ENCODE measurements at places on chromosomes 13 and 19.

DNA sequence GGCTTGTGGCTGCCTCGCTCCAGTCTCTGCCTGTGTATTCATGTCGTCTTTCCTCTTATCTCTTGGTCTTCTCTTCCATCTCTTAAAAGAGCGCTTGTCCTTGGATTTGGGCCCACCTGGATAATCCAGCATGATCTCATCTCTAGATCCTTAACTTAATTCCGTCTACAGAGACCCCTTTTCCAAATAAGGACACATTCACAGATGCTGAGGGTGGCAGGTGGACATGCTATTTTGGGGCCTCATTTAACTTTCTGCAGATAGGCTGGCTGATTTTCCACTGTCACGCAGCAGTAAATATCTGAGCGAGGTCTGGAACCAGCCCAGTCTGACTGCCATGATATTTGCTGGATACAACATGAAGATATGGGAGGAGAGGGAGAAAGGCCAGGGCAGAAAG is 41.5 kb upstream of the TSHZ3 start:
- DNase-seq: no peak

DNA sequence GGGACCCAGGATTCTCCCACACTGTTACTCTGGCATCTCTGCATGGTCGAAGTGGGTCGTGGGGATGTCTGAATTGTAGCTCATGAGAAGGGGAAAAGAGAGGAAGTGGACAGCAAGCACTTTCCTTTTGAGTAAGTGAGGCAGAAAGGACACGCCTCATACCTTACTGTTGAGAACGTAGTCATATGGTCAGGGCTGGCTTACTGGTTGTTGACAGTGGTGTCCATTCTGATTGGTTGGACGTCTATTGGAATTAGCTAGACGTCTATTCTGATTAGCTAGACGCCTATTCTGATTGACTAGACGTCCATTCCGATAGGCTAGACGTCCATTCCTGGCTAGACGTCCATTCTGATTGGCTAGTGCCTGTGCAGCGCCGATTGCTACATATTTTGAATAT is 12.4 kb downstream of the GRIN2D start:
- no peak for DNase-seq

DNA sequence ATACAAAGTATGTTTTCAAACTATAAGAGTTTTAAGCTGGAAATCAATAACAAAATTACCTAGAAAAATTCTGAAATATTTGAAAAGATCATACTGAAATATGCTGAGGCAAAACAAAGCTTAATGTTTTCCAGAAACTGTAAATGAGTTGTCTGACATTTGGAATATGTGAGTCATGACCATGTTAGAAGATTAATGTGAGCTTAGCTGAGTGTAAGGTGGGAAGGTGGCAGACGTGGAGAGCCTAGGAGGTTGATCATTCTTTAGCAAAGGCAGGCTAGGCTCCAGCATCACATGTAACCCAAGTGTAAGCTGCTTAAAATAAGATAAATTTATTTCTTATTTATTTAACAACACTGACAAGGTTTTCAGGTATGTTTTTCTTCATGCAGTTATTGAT is 2086.1 kb upstream of the PCDH20 start:
- DNase-seq: no peak

- DNase-seq: peak; percentile 10
These were observed 50.8 kb upstream of the PCDH8 start for GRCh38 chr13:52899206-52899605.

DNA sequence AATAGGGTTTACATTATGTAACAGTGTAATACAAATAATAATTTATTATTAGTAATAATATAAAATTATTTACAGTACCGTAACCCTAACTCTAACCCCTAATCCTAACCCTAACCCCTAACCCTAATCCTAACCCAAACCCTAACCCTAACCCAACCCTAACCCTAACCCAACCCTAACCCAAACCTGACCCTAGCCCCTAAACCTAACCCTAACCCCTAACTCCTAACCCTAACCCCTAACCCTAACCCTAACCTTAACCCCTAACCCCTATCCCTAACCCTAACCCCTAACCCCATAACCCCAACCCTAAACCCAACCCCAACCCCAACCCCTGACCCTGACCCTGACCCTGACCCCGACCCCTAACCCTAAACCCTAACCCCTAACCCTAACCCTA is 45.7 kb downstream of the PLPP2 start:
- no peak for DNase-seq

DNA sequence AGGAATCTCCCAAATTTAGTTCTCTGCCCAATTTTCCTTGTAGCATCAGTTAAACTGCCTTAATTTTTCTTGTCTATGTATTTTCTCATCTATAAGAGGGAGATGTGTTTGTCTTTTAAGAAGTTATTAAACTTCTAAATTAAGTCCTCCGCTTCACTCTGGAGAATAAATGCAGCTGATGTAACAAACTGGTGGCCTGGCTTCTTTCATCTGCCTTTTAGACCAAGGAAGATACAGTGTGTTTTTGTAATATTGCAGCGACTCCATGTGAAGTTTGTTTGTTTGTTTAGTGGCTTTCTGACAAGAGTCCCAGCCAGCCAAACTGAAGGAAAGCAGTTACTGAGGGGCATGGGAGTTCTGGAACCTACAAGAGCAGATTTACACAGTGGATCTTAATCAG is 56.4 kb downstream of the KLF12 start:
- DNase-seq: no peak

GRCh38 chr13:23871616-23872220 is 17.5 kb downstream of the MIPEP start:
- no peak for DNase-seq

GRCh38 chr13:29562786-29563438 is 32.6 kb downstream of the SLC7A1 start:
- DNase-seq: no peak

GRCh38 chr13:34357435-34358232 is 539.7 kb downstream of the RFC3 start:
- DNase-seq: peak; percentile 84

DNA sequence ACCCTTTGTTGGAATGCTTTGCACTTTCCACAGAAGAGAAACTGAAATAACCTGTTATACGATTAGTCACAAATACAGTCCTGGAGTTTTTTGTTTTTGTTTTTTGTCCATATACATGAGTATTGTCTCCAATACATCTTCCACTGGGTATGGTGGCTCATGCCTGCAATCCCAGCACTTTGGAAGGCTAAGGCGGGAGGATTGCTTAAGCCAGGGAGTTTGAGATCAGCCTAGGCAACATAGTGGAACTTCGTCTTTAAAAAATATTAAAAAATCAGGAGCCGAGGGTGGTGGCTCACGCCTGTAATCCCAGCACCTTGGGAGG is 25.0 kb downstream of the AP2S1 start:
- no peak for DNase-seq

DNA sequence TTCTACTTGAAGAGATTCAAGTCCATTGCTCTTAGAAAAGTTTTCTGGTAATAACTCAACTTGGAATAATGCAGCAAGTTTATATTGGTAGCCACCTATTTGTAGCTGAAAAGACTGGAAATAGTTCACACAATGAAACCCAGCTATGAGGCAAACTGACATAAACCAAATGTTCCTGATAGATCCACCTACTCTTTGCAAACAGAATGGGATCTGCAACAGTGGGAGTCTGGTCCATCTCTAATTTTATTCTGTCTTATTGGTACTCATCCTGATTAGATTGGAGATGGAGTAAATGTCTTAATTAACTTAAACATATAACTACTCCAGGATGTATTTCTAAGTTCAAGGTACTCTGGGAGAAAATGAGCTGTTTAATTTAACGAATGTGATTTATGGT is 438.0 kb downstream of the OLFM4 start:
- no peak for DNase-seq

- DNase-seq: no peak
These were observed 3.0 kb upstream of the RASL11A start for GRCh38 chr13:27267596-27267995.

DNA sequence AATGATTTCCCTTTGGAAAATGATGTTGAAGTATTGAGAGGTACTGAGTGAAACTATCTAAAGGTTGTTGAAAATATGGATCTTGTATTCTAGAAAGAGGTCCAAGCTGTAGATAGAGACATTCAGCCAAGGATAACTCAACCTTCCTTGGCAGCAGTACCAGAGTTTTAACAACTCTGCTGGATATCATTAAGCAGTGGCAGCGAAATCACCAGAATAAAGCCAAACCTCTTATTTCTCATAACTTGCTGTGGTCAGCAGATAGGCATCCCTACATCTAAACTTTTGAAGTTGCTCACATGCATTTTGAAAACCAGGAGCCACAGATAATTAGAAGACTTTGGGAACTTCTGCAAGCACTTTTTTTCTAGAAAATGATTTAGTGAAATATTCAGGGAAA is 559.8 kb downstream of the IRS2 start:
- no peak for DNase-seq

DNA sequence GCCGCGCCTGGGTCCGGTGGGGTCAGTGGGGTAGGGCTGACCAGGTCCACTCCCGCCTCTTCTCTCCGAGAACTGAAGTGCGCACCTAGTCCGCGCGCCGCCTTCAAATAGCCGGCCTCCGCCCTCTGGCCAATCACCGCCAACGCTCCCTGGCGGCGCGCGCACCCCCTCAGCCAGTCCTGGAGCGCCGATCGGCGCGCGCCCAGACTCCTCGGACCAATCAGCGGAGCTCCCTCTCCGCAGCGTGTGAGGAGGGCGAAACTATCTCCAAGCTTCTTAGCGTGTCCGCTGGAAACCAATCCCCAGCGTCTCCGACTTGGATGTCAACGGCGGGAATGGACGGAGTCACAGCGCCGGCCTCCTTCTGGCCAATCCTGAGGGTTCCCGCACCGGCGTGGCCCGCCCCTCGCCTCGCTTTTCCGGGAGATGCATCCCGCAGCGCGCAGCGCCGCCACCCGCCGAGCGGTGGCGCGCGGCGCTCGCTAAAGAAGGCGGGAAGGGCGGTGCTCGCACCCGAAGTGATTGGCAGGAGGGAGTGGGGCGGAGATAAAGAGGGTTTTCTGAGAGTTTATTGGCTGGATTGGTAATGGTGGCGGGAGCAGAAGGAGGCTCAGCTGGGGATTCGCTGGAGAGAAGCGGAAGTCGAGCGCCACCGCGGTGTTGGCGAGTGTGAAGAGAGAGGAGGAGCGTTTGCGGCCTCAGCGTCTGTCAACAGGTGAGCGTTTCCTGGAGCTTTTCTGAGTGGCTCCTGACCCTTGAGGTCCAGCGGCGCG is at the start of gene ASF1B:
Gene ASF1B, minus strand, starts transcription at position 81 of the 773 bp plus-strand sequence. CDS start 133 bp downstream, outside the sequence.
- DNase-seq: peak; percentile 100

GRCh38 chr19:51179256-51179655 is 37.2 kb downstream of the SIGLEC7 start:
- no peak for DNase-seq

- DNase-seq: no peak
These were observed 60.2 kb downstream of the ITGBL1 start for GRCh38 chr13:101512650-101513049.

DNA sequence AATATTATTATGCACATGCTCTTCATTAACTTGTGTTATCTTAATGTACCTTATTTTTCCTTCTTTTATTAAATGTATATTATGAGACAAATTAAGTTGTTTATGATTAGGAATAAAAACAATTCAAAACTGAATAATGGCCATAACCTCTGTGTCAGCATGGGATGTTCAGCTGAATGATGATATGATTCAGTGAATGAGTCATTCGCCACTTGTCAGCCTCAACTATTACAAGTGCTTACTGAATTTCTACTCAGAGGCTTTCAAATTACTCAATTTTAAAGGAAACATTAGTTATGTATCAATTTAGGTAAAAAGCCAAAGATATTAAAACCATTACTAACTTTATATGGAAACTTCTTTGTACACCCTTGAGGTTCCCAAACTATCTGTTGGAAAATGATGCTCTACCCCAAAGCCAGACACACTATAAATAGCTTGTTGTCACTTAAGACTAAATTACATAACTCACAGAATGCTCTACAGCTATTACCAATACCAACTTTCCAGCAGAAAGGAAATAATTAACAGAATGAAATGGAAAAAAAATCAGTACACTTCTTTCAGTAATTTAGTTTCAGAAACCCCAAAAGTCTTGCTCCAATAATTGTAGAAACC is 14.4 kb downstream of the LIG4 start:
- no peak for DNase-seq

- no peak for DNase-seq
These were observed 2.7 kb upstream of the NOP53 start for GRCh38 chr19:47742634-47743033.

- DNase-seq: peak; percentile 9
These were observed 231.5 kb upstream of the KLHL1 start for GRCh38 chr13:70339738-70340137.

GRCh38 chr13:51262501-51263211 is 40.5 kb downstream of the FAM124A start:
- DNase-seq: peak; percentile 73

- peak; percentile 100 for DNase-seq
These were observed at the start of gene RRAS for GRCh38 chr19:49640113-49640898. TSS of gene RRAS (minus strand) at chr19:49640143. CDS start at chr19:49640098, 45 bp downstream.

DNA sequence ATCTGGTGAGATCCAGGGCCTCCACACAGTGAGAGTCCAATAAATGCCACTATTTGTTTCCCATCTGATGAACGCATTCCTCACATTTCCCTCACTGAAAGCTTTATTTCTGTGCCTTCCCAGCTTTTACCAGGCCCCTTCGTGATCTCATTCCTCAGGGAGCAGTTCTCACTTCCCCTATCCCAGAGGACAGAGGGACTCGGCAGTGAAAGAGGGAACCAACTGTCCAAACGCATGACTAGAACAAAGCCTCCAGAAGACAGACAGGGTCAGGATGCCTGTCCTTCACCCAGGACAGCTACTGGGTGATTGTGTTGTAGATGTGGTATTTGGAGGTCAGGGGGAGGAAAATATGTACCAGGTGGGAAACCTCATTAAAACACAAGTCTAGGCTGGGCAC is 2.0 kb upstream of the ZBTB45 start:
- no peak for DNase-seq

- no peak for DNase-seq
These were observed 12.8 kb downstream of the PDE4A start for GRCh38 chr19:10433131-10433536.

GRCh38 chr19:49809160-49809940 is 3.7 kb downstream of the FUZ start:
- no peak for DNase-seq

DNA sequence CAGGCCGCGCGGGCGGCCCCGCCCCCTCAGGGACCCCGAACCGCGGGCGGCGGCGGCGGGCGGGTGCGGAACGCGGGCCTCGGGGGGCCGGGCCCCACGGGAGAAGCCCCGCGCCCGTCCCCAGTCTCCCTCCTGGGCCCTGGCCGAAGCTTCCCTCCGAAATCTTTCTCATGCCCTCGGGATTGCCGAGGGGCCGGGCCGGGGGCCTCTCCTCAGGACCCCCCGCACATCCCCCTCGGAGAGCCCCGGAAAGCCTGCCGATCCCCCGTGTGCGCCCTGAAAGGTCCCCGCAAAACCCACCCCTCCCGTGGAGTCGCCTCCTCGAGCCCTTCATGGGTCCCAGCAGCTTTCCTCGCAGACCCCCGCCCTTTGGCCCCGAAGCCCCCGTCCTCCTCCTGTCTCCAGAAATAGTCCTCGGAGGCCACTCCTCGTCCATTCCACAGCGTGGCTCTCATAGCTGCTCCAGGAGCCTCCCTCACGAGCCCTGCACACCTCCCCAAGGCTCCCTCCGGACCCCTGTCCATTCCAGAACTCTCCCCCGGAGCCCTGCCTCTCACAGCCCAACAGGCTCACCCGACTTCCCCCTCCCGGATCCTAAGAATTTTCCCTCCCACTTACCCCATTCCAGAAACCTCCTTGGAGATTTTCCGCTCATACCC is 555 bp downstream of the SAMD4B start:
- no peak for DNase-seq

GRCh38 chr19:48698046-48698445 is 2.3 kb downstream of the FUT2 start:
- no peak for DNase-seq

- no peak for DNase-seq
These were observed 233 bp downstream of the ZNF561 start for GRCh38 chr19:9620842-9621155.

- DNase-seq: no peak
These were observed 86.4 kb downstream of the RAB20 start for GRCh38 chr13:110475117-110475516.

GRCh38 chr13:111662451-111662850 is 342.0 kb downstream of the TEX29 start:
- DNase-seq: no peak
